ENCODE measurements at places on chromosomes 2 and 18.

- DNase-seq, result no peak
These were observed 61.1 kb upstream of the RPL31 start for GRCh38 chr2:100940766-100941645.

GRCh38 chr2:238554468-238555315 lies 128.0 kb downstream of the ASB1 start:
- DNase-seq, result no peak

- DNase-seq, result peak; percentile 28
These were observed 4.7 kb downstream of the GLI2 start for GRCh38 chr2:120740375-120740764.

DNA sequence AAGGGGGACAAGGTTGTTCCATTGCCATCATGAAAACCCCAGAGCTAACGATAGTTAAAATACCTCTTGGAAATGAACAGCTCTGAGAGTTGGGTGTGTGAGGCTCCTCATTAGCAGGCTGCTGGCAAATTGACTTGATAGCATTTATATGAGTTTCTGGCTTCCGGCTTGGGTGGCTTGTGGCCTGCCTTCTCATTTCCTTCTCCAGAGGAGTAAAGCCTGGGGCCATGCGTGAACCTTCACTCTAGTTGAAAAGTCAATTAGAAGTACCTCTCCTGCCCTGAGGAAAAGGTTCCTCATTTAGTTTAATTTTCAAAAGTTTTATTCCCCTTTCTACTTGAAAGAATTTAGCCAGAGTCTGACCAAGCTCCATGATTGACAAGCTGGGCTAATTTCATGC lies 67.1 kb downstream of the MGAT5 start:
- no peak for DNase-seq

GRCh38 chr2:95374921-95375471 lies 27.5 kb upstream of the FAHD2A start:
- DNase-seq, result no peak

GRCh38 chr2:133265432-133265949 lies 302.8 kb downstream of the NCKAP5 start:
- peak; percentile 77 for DNase-seq

DNA sequence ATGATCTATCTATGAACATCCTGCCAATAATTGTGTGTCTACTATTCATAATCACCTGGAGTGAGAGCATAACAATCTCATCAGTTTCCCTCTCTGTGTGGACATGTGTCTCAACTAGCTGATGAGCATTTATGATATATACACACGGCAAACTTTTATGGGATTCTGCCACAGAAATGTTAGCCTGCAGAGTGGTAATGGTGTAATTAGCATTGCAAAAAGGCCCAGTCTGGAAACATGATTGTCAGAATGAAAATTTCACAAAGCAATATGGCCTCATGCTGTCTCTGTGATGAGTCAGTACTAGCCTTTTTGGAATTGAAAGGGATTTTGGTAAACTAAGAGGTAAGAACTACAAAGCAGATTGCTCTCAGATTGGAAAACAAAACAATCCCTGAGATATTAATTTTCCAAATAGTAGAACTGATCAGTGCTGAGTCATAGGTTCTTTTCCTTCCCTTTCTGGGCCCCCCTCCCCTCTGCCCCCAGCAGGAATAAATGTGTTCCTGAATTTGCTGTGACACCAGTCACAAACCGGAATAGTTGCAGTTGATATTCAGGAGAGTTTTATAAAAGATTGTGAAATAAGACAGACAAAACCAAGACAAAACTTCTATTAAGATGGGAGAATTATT lies 189.2 kb downstream of the OSR1 start:
- DNase-seq, result no peak

DNA sequence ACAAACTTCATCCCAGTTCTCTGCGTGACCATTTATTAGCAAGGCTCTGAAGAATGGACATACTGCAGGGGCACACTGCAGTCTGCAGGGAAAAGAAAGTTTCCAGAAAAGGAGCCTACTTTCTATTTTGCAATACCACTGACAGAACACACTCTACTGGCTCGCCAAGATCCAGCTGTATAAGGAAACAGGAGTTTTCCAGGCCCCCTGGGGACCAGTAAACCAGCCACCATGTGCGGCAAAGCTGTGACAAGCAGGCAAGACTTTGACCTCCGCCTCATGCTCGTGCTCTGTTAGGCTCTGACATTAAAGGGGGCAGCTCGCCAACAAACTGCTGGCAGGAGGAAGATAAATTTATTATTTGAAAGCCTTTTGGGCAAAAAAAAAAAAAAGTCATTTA lies 67.3 kb downstream of the CCBE1 start:
- no peak for DNase-seq

GRCh38 chr2:85854166-85854509 lies 34.7 kb downstream of the ST3GAL5 start:
- no peak for DNase-seq

DNA sequence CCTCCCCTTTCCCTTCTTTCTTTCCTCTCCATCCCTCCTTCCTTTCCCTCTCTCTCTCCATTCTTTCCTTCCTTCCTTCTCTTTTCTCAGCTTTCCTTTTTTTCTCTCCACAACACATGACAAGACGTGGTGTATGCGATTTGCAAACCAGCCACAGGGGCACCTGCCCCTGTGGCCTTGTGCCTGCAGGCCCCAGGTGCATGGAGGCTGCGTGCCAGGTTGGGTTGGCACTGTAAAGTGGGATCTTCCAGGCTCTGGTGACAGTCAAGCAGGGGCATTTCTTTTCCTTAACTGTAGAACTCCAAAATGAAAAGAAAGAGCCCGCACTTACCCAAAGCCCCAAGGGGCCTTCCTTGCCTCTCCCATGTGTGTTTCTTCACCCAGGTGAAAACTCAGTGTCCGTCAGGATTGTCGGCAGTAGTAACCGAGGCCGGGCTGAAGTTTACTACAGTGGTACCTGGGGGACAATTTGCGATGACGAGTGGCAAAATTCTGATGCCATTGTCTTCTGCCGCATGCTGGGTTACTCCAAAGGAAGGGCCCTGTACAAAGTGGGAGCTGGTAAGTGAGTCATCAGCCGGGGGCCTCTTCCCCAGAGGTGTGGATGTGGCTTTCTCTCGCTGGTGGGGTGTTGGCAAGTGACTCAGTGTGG lies 50.9 kb downstream of the MARCO start:
- peak; percentile 4 for DNase-seq

DNA sequence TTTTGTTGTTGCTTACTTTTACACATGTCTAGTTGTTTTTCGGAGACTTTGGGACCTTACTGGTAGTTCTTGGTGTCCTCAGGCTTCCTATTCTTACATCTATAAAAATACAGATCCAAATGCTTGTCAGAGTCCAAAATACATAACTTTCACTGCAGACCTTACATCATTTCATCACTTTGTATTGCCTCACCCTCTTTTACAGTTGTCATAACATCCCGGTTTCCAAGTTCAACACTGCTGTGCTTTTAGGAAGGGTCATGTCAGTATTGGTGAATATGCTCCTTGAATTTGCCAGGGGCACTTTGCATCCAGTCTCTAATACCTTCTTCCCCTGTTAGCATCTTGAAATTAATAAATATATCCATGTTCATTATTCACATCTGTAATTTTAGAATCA lies 518.2 kb upstream of the RAB12 start:
- DNase-seq, result no peak
